Frontal cortex (tissue), 4 donors: ENCODE measurements at places on chromosomes 4 and X.

GRCh38 chr4:3226944-3227343, 22.0 kb upstream of the MSANTD1 start:
- DNase-seq = no peak

- no peak for DNase-seq
Observed at GRCh38 chrX:134572816-134573682, 85.2 kb downstream of the PLAC1 start.

- no peak for DNase-seq
Observed at GRCh38 chrX:11401966-11402365, 108.8 kb downstream of the AMELX start.

- no peak for DNase-seq
Observed at GRCh38 chrX:14344172-14344940, 185.0 kb upstream of the GLRA2 start.

DNA sequence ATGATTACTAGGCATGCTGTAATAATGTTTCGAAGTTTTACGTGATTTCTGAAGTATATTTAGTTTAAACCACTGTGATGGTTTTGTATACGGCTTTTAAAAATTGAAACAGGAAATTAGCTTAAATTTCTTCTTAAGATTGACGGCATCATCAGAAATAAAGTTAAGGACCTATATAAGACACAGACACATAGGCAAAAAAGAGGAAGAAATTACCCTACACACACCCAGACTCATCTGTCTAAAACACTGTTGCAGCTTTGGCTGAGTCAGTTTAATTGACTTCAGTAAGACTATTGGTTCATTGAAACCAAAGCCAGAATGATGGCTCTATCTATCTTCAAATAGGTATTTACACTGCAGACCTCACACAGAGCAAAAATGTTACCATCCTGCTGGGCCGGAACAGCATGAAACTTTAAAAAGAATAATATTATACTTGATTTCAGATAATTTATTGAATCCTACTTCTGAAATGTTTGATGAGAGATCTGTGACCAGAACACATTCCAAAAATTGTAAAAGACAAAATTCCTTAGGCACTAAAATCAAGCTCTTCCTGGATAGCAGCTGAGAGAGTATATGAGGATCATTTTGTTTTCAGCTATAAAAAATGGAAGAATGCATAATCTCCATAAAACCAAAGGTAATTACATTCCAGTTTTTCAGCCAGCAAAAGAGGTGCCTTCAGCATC, 4.5 kb downstream of the HHIP start:
- DNase-seq = no peak

DNA sequence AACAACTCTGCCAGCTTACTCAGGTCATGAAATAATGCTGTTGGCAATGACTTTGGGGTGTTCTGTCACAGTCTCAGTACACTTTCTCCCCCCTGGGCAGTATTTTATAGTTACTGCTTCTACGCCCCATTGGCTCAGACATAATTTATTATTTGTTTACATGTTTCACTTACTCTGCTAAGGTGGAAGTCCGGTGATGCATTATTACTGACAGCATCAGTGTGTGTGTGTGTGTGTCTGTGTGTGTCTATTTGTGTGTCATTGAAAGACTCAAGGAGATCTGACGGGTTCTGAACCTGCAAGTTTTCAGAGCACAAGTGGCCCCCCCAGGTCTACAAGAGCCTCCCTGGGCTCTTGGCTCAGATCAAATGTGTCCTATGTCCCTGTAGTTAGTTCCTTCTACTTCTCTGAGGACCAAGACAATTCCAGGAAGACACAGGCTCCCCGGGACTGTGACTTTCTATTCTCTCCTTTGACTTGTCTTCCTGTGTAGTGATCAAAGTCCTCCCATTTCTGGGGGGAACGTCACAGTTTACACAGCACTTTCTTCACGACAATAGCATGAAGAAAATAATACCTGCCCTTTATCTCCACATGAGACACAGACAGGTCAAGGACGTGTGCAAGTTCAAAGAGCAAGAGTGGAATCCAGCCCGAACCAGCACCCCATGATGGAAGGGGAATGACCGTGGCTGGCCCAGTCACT, 283.7 kb upstream of the GATB start:
- DNase-seq = no peak

DNA sequence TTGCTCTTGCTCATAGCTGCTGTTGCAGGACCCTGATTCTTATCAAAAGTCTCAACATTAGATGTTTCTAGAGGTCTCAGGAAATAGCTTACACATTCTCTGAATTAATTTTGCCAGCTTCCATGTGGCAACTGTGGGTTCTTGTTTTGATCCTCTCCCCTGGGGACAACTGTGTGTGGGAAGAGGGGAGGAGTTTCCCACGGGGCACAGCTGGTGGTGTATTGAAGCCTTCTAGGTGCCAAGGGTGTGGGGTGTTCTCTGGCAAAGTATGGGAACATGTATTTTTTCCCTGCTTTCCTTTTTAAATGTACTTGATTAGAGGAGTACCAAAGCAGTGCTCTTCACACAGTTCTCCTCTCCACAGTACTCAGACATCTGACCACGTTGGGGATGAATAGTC, 212.7 kb downstream of the RPA4 start:
- DNase-seq = no peak
